ENCODE measurements at places on chromosomes 2 and 18.

GRCh38 chr2:172572981-172573380, 17.1 kb downstream of the PDK1 start:
- DNase-seq, result no peak

GRCh38 chr18:74944676-74945075, 264.3 kb downstream of the PTGR3 start:
- no peak for DNase-seq

- DNase-seq, result no peak
These were observed 15.1 kb downstream of the RDH14 start for GRCh38 chr2:18545384-18545783.

DNA sequence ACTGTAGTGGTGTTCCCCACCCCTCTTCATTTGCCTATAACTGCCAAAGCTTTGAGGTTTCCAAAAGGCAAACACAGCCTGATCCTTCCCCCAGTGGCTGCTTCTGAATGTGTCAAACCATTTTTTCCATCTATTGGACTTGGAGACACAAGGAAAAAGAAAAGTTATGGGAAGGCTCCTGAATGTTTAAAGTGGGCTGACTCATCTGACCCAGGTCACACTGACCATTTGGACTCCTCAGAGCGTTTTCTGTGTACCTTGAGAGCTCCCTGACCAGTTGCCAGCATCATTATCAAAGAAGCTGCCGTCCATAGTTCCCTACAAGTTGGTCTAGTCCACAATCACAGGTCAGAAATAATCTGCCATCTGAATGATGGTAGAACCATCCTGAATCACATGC, 123.4 kb upstream of the COL3A1 start:
- no peak for DNase-seq

- DNase-seq, result no peak
These were observed 455.7 kb downstream of the ARHGAP15 start for GRCh38 chr2:143584936-143585335.

GRCh38 chr2:130796290-130796689, 40.4 kb upstream of the ARHGEF4 start:
- DNase-seq, result no peak

DNA sequence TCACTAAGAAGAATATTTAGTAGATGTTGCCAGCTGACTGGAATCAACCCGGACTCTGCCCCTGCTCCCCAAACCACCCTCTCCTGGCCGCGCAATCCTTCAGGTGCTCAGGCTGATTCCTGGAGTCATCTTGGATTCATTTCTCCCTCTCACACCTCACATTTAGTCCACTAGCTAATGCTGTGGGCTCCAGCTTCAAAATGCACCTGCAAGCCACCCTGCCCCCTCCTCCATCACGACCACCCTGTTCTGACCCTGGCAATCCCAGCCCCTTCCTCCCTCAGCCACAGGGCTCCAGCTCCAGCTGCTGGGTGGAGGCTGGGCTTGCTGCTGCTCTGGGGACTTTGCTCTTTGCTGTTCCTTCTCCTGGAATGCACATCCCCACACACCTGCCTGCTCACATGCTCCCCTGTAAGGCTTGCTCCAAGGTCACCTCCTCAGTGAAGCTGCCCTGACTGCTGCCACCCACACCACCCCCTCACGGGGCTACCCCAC, 61.3 kb upstream of the SH3RF3 start:
- DNase-seq, result no peak

GRCh38 chr2:55163274-55163721, 68.8 kb downstream of the CLHC1 start:
- DNase-seq, result no peak

DNA sequence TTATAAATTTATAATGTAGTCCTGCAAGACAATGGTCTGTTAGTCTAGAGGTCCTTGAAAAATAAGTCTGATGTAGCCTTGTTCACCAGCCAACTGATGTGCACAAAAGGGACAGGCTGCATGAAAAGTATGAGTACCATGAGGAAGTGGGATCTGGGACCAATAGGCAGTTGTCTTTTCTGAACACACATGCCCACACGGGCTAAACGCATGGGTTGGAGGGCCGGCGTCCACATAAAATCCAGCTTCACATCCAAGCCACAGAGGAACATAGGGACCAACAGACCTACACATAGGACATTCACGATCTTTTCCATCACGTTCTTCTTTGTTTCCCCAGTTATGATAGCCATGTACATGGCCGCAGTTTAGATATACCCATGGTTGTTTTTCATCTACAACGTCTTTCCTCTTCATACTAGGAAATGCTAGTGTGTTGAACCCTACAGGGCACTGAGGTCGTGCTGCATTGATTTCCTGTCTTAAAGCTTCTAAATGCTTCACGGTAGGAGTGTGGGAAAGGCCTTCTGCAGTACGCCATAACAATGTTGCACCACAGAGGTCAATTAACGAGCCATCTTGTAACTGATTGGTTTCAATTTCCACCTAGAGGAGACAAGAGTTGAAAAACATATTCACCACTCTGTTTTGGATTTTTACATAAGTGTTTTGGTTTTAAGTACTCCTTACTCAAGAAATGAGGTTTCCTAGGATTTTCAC, 49.4 kb downstream of the PELI1 start:
- DNase-seq, result no peak

- no peak for DNase-seq
These were observed 36.0 kb downstream of the LONRF2 start for GRCh38 chr2:100286318-100286717.
